ENCODE measurements at places on chromosomes 5 and 9. TPM values are rescaled to one million over a fixed set of nuclear protein-coding genes. Genes with fewer than 3 reads are reported as not detected.

GRCh38 chr5:151483647-151484046 lies 36.2 kb downstream of the SLC36A1 start:
- no peak for DNase-seq

GRCh38 chr5:102561894-102562760 lies 63.3 kb upstream of the SLCO6A1 start:
- DNase-seq, result peak; percentile 22

- no peak for DNase-seq
Observed at GRCh38 chr9:99850736-99851499, 29.2 kb downstream of the NR4A3 start.

The ENTPD8 gene
- total RNA-seq, result 0.05 TPM

DNA sequence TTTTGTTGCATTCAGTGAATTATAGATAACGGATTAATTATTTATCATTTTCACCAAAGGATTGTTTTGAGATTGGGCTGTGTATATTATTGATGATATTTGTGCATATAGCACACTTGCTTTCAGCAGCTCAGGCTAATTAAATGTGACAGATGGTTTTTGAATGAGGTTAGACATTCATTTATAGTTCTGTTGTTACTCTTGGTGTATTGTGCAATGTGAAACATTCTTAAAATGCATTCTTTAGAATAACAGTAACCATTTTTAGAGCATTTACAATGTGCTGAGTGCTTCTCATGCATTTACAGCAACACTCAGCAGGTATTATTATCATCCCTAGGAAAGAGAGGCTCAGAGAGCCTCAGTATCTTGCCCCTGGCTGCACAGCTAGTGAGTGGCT lies 23.8 kb downstream of the NANS start:
- DNase-seq, result peak; percentile 75

DNA sequence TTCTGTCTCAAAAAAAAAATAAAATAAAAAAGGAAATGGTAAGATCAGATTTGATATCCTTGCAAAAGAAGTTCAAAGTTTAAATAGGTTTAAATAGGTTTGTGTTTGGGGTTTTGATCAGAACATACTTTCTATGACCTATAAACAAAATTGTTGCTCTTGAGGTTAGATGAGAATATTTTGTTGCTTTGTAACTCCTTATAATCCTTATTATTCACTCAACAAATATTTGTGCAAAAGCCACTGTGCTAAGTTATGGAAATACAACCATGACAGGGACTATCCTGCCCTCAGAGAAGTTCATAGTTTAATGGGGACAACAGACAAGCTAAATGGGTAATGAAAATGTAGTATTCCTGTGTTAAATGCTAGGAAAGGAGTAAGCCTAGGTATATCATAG lies 71.5 kb downstream of the INVS start:
- DNase-seq, result no peak

The PRSS3 gene
- total RNA-seq, result 1.6 TPM

GRCh38 chr9:20642045-20642444 lies 19.7 kb upstream of the MLLT3 start:
- no peak for DNase-seq

The BTNL8 gene
- total RNA-seq, result 0.35 TPM

DNA sequence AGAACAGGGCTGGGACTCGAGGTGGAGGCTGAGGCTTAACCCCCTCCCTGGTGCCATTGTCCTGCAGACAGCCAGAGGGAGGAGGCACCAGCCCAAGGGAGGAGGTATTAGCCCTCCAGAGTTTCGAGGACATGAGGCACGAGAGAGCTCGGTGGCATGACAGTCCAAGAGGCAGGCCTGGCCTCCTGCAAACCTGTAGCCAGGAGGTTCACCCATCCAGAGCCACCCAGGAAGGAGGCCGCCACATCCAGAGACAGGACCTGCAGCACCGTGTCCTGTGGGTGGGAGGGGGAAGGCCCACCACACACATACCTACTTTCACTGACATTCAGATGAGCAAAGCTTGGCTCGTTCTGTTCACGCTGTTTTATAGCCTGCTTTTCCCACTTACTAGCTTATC lies 75.2 kb upstream of the ADAMTS2 start:
- no peak for DNase-seq

The PDE6A gene
- total RNA-seq, result 0.10 TPM

The SLC1A3 gene
- total RNA-seq, result 0.87 TPM

The DIRAS2 gene
- 3.6 TPM for total RNA-seq

DNA sequence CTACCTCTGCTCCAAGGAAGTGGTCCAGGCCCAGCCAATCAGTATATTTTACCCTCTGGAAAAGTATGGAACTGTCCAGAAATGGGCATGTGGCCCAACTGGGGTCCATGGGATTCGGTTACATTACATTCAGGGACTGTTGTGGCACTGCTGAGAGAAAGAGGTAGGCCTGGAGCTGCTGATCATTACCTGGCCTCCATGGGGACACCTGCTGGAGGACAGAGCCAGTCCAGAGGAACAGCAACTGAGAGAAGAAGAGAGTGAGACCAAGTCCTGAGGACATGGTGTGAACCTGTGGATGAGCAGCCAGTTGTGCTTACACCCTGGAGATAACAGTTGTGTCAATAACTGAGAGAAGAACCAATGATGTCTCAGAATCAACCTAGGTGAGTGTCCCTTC lies 48.2 kb downstream of the HMHB1 start:
- DNase-seq, result no peak

The ANKRD18A gene
- 3.8 TPM for total RNA-seq

The CAVIN4 gene
- total RNA-seq, result 0.69 TPM

- no peak for DNase-seq
Observed at GRCh38 chr9:89249001-89249400, 62.0 kb upstream of the CKS2 start.

Data from renal cortical epithelial cell (primary cell).